ENCODE measurements at places on chromosomes 1 and 21.
A peak's percentile ranks its signal among the peaks of the same experiment; 100 is the strongest.

GRCh38 chr21:41488080-41488479, 19.9 kb downstream of the TMPRSS2 start:
- DNase-seq = no peak

- no peak for DNase-seq
These were observed 2.4 kb upstream of the IGSF21 start for GRCh38 chr1:18105196-18105595.

GRCh38 chr1:32276032-32276782, 15.7 kb upstream of the HDAC1 start:
- no peak for DNase-seq

- peak; percentile 3 for DNase-seq
These were observed 142.6 kb downstream of the SMYD3 start for GRCh38 chr1:246364415-246364941.

- DNase-seq = no peak
These were observed 52.2 kb downstream of the MAP3K7CL start for GRCh38 chr21:29182691-29183092.

DNA sequence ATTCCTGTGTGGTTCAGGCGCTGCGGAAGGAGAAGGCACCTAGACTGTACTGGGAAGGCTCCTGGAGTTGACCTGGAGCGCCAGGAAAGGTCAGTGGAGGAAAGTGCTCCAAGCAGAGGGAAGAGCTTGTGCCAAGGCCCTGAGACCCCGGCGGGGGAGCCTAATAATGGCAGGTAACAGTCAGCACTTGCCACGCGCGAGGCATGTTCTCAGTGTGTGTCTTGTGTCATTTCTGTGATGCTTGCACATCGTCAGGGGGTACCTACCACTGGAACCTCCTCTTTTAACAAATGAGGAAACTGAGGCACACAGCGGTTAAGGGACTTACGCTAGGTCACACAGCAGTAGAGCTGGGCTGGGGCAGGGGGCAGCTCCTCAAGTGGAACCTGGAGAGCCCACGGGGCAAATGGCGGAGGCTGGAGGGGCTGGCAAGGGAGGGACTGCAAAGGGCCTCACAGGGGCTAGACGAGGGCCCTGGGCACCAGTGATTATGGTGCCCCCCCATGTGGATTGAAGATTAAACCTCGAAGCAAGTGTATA, 976 bp upstream of the BMP8B start:
- DNase-seq = no peak

DNA sequence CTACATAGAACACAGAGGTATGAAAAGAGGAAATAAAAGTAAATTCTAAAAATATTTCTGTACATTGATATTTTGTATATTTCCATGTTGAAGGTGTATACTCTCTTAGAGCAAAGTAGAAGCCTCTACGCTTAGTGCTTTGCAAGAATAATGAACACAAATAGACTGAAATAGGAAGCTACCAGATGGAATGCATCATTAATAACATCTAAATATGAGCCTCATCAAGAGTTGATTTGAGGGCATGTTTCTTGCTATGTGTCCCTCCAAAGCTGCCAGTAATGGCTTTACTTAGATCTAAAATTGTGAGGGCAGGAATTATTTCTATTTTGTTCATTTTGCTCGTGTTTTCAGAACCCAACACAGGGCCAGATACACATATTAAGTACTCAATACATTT, 94.4 kb downstream of the KCNT2 start:
- no peak for DNase-seq

DNA sequence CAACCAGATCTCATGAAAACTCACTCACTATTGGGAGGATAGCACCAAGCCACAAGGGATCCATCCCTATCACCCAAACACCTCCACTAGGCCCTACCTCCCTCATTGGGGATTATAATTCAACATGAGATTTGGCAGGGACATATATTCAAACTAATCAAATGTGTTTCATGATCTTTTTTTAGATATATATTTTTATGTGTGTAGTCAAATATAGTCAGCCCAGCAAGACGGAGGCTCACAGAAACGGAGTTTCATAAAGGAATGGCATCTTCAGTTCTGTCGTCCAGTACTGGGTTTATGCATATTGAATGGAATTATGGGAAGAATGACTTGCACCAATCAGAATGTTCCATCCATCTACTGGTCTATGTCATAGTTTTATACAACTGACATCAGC, 343.3 kb upstream of the KAZN start:
- no peak for DNase-seq

DNA sequence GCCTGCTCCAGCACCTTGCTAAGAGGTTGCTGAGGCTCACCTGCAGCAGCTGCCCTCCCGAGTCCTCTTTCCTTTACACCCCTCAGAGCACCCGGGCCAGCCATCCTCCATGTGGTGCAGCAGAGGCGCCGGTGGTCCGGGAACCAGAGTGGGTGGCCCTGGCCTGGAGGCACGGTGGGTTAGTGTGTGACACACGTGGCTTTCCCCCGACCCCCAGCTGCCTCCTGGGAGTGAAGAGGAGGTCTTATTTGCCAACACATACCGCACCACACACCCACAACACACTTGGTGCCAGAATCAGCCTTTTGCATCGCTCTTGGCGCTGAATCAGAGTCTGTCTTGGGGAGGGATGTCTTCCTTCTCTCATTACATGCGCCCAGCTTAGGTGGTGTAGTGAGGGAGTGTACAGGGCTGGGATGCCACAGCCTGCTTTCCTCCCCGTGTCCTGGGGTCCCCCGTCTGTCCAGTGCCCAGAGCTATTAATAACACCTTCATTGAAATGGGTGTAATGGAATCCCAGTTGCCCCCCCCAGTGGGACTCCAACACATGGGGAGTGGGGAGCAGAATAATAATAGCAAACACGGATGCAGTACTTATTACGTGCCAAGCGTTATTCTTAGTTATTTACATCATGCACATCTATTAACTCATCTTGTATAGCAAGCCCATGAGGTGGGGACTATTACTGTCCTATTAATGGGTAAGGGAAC, 38.2 kb downstream of the MAPKAPK2 start:
- no peak for DNase-seq

DNA sequence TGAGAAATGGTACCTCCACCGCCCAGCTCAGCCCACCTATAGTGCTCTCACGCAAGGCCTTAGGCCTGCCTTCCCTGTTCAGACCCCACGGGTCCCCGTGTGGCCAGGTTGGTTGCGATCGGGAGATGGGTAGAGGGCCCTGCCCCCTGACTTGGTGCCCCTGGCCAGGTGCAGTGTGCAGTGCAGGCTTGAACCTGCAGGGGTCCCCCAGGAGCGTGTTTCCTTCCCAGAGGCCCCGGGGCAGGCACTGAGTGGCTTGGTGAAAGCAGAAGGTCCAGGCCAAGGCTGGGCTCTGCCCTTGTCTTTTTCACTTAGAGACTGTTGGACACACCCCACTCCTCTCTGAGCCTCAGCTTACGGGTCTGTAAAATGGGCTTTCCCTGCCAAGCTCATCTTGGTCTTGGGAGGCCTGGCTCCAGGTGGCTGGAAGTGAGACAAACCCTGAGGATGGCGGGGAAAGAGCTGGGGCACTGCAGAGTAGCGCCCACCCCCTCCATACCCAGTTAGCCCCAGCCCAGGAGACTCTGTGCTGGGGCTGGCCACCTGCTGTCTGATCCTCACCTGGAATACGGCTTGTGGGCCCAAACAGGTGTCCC, 9.3 kb upstream of the HES5 start:
- DNase-seq = no peak

DNA sequence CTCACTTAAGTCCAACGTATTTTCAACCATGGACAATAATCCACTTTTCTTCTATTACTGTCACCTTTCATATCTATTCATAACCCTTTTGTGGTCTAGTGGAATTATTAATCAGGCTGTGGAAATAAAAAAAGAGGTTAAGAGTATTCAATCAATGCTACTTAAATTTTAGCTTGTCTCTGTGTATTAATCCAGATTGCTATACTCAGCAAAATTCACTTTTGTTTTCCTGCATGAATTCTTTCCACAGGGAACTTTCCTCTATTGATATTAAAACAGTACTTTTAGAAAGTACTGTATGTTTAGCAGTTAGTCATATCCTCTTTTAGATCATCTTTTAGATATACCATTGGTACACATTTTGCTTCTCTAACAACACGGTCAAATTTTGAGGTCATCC, 1033.0 kb upstream of the ADGRL2 start:
- no peak for DNase-seq

DNA sequence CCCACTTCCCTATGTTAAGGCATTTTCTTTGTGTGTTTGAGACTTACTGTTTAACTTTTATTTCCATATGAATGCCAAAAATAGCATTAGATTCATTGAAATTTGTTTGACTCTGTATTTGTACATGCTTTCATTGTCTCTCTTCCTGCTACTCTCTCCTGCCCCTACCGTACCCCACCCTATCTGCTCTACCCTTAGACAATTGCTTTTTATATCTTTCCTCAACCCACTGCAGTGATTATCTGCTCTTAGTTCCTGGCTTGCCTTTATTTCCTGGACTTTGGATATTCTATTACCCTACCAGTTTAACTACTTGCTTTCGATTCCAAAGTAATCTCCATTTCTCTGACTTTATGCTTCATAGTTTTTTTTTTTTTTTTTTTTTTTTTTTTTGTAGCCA, 10.5 kb downstream of the RAVER2 start:
- no peak for DNase-seq

DNA sequence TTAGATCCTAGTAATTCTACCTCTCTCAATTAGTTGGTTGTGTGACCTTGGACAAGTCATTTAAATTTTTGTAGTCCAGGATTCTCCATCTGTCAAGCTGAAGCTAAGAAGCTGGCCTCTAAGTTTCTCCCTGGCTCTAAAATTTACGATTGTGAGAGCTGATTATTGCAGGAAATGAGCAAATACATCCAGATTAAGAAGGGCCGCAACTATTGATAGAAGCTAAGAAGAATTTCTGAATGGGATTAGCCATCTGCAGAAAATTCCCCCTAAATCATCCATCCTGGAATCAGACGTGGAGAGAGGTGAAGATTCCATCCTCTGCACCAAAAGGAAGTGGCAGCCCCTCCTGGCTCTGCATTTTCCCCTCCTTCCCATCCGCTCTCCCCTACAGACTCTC, 55.0 kb downstream of the HIVEP3 start:
- DNase-seq = no peak

DNA sequence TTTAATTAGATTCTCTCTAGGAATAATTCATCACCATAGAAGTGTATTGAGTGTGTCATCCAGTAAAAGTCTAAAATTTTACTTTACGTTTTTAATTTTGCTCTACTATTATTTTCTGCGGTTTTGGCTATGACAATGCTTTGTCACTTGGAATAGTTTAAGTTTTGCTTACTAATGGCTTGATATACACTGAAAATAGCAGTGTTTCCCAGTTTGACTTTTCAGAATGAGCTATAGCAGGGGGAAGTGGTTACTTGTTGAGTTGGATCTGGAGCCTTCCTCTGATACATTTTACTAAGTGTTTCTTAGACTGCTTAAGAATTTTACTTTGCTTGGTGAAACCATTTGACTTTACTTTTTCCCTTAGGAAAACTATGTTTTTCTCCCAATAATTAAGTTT, 5.0 kb downstream of the DNAJC16 start:
- DNase-seq = no peak

GRCh38 chr1:155218854-155219591, 10.5 kb downstream of the MTX1 start:
- no peak for DNase-seq

DNA sequence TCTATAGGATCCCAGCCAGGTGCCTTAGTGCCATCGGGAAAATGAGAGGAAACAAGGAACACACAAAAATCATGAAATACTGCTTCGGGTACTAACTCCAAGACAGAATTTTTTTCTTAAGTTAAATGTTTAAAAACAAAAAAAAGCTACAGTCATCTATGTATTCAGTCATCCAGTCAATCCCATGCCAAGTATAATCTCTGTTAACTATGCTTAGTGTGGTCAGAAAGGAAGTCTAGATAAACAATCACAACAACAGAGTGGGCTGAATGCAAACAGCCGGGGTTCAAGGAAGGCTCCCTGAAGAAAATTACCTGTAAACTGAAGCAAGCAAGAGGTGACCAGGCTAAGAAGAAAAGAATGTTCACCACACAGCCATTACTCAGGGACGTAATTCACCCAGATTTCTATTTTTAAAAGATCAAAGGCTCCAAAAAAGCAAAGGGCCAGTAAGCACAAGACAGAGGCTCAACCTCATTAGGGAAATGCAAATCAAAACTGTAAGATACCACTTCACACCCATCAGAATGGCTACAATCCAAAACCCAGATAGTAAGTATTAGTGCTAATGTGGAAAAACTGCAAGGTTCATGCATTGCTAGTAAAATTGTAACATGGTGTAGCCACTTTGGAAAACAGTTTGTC, 53.0 kb downstream of the RERE start:
- no peak for DNase-seq

- no peak for DNase-seq
These were observed 368.3 kb upstream of the C1orf174 start for GRCh38 chr1:4268262-4268888.

GRCh38 chr1:157137408-157138219, 581 bp downstream of the ETV3 start:
- DNase-seq = no peak

DNA sequence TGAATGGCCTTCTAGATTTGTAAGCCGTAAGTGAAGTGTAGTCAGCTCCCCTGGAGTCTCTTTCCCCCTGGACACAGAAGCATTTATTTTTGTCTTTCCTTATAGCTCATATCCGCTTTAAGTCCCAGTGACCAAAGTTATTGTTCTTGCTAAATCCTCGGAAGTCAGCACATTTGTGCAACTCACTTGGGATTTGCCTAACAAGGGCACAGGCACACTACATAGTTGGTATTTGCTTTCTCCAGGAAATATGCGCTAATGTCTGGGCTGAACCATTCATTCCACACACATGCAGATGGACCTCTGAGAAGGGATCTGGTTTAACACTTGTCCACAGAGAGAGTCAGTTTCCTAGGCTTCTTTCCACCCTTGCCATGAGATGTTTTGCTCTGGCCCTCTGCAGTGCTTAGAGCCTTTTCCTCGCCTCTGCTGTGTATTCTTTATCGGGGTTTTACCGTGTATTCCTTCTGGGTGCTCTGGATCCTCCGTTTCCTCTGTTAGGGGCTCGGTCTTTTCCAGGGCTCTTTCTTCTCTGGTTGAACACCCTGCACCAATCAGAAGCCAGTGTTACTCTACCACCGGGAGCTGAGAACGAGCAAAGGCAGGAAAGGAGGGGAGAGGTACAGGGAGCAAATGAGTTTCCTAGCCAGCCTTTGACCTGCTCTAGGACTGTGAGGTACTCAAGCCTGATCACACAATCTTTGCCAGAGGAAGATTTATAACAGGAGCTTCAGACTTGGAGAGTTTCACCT, 72.4 kb downstream of the ABCA4 start:
- DNase-seq = no peak

DNA sequence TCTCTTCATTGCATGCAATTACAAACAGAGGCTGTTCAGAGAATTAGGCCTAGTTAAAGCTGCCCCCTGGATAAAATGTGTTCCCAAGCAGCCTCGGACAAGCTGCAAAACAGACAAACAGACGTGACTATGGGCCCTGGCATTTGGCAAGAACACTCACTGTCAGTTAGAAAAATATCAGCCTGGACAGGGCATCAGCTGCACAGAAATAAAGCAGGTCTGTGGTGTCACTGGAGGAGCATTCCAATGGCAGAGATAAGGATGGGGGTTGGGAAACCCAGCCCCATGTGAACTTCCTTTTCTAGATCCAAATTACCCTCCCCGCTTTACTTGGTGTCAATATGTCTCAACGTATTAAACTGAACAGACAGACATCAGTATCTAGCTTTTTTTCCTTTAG, 177.1 kb downstream of the GPATCH2 start:
- no peak for DNase-seq

Measured in NCI-H1436 treated with DMSO at 0.1 percent for 48 hours (cell line).